NCI-H1436 (cell line): ENCODE measurements at places on chromosomes 2 and 18.

DNA sequence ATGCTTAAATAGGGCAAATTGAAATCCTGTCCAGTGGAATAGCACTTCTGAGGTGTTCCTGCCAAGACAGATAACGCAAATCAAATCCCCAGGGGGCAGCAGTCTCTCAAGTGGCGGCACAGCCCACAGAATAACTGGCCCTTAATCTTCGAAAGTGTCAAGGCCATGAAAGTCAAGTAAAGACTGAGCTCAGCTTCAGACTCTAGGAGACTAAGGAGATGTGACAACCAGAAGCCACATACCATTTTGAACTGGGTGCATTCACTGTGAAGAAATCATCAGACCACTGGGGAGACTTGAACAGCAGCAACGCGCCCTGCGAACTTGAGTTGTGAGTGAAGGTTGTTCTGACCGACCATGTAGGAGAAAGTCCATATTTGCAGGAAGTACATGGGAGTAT is 66.0 kb upstream of the ASAP2 start:
- no peak for DNase-seq

- no peak for DNase-seq
Observed at GRCh38 chr2:101942851-101943250, 48.9 kb upstream of the IL1R2 start.

DNA sequence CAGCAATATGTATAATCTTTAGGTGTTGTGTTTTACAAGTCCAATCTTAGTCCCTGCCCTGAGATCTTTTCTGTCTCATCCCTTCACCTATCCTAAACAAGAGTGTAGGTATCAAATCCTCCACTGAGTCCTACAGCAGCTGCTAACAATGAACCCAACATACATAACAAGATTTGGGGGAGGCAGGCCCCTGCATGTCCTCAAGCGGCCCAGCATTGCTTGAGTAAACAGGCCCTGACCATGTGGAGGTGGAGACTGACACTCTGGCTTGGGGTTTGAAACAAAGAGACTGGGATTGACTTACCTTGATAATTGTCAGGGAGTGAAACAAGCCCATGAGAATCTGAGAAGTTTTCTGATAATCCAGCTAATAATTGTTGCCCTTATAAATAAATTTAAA is 213.4 kb downstream of the STK39 start:
- DNase-seq, result no peak

DNA sequence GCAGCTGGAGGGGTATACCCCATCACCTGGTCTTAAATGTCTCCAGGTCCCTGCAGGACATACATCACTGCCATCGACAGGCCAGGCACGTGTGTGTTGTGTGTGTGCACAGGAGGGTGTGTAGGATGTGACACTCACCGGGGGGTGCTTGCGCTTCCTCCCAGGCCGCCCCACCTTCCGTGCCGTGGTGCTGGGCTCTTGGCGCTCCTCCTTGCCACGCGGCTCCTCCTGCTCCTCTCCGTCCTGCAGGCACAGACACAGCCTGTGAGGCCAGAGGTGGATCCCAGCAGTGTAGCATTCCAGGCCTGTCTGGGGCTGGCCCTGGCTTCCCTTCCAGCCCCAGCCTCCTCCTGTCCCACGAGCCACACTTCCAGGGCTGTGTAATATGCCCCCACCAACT is 41.7 kb downstream of the DNMT3A start:
- DNase-seq, result no peak

- DNase-seq, result no peak
Observed at GRCh38 chr2:217743407-217743806, 259.4 kb downstream of the TNS1 start.

- no peak for DNase-seq
Observed at GRCh38 chr2:192197357-192197756, 2.6 kb upstream of the TMEFF2 start.

DNA sequence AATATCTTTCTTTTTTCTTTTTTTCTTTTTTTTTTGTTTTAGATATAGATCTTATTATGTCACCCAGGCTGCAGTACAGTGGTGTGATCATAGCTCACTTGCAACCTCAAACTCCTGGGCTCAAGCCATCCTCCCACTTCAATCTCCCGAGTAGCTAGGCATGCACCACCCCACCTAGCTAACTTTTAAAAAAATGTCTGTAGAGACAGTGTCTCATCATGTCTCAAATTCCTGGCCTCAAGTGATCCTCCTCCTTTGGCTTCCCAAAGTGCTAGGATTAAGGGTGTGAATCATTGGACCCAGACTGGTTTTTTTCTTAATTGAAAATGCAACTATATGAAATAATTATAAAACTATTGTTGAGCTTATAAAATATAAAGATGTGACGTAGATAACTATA is 9.8 kb upstream of the ZCCHC2 start:
- DNase-seq, result no peak
